ENCODE measurements at places on chromosomes 2 and 18.

GRCh38 chr2:128727404-128727803 lies 408.7 kb upstream of the HS6ST1 start:
- no peak for DNase-seq

DNA sequence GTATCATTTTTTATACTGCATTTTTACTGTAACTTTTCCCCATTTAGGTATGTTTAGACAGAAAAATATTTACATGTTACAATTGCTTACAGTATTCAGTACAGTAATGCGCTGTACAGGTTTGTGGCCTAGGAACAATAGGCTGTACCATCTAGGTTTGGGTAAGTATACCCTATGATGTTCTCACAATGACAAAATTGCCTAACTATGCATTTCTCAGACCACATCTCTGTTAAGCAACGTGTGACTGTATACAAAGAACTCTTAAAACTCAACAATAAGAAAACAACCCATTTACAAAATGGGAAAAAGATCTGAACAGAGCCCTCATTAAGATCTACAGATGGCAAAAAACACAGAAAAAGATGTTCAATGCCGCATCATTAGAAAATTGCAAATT lies 29.4 kb downstream of the FAM210A start:
- DNase-seq: no peak

DNA sequence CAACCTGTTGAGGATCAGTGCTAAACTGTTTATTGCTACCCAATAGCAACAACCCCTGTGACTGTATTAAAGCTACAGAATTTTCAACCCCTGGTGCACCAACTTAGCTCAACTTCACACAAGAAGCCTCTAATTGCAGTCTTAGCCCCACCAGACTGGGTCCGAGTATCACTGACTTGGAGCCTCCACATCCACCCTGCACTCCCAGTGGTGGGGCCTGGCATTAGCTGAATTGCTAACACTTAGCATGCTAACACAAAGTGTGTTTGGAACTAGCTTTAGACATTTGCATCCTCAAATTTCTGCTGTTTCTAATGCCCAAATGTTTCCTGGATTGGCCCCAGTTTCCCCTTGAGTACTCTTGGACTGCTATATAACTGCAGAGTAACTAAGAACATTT lies 298.6 kb downstream of the AGPS start:
- DNase-seq: no peak

DNA sequence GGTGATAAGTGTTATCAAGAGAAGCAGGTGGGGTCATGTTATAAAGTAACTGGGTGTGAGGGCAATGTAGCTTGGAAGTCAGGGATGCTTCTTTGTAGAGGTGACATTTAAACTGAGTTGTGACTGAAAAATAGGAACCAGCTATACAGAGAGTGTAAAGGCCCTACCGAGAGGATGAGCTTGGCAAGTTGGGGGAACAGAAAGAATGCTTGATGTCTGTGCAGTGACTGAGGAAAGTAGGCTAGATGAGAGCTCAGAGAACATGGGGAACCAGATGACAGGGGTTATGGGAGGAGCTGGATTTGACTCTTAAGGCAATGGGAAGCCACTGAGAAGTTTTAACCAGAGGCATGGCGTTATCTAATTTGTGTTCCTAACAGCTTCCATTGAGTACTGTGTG lies 115.3 kb downstream of the DOCK10 start:
- peak; percentile 3 for DNase-seq

- no peak for DNase-seq
Measured at GRCh38 chr2:102761763-102762162, at the start of gene TMEM182. TMEM182 (plus strand) TSS chr2:102762031; CDS start chr2:102762218, 187 bp downstream.

DNA sequence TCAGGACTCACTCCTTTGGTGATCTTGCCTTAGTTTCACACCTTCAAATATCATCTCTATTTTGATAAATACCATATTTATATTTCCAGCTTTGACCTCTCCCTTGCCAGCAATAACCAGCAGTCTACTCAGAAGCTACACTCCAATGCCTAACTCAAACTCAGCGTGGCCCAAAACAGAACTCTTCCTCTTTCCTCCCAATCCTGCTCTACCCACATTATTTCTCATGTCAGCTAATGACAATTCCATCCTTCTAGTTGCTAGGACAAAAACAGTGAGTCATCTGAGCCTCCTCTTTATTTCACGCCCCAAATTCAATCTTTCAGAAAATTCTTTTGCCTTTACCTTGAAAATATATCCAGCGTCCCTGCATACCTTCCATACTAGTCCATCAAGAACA lies 23.5 kb downstream of the CYRIA start:
- DNase-seq: no peak

- no peak for DNase-seq
Measured at GRCh38 chr2:226579519-226579918, 220.1 kb downstream of the IRS1 start.

GRCh38 chr18:67508146-67508545 lies 8.4 kb downstream of the DSEL start:
- no peak for DNase-seq

DNA sequence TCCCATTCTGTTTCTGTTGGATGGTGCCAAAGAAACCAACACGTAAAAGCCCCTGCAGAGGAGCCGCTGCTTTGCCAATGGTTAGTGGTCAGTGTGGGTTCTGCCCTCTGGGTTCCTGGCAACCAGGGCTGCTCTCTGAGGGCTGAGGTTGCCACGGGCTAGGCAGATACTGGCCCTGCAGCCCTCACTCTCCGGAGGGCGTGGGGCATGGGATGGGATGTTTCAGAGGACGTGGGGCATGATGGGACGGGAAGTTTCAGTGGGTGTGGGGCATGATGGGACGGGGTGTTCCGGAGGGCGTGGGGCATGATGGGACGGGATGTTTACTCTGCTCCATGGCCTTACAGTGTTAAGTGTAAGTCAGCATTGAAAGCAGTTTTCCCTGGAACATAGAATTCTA lies 34.2 kb downstream of the ADI1 start:
- DNase-seq: no peak

DNA sequence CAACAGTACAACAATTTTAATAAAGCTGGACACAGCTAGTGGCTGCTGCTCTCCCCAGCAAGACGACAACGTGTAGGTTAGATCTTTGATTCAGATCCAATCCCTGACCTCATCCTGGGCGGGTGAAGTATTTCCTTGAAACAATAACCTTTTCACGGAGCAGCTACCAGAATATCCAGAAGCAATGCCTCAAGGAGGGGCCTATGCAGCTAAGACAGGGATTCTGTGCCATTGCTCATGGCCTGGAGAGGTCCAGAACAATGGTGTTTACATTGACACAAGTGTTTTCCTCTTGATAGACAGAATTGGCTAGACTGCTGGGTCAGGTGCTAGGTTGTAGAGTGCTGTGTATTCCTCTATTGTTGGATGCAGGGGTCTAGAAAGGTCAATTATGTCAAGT lies 520.1 kb downstream of the BCL11A start:
- DNase-seq: no peak

- DNase-seq: no peak
Measured at GRCh38 chr2:100202567-100202966, 60.2 kb upstream of the AFF3 start.

GRCh38 chr2:114661971-114662939 lies 219.8 kb downstream of the DPP10 start:
- no peak for DNase-seq

- no peak for DNase-seq
Measured at GRCh38 chr18:37383846-37384595, 181.6 kb downstream of the CELF4 start.

DNA sequence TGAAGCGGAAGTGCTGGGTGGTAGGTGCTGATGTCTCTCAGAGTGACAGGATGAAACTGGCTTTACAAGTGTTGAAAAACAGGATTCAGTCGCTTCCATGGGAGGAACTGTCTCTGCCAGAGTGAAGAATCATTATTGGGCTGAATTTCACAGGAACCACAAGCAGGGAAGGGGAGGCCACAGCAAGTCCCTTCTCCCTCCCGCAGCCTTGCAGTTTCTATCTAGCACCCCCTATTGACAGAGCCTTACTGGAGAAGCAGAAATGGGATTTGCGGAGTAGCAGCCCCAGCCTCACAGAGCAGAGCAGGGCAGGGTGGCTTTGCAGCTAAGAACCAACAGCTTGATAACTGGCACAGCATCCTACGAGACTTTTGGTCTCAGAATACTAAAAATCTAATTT lies 33.3 kb upstream of the RMP24 start:
- peak; percentile 6 for DNase-seq

- DNase-seq: no peak
Measured at GRCh38 chr2:2714408-2714807, 383.3 kb upstream of the MYT1L start.

- no peak for DNase-seq
Measured at GRCh38 chr2:195563857-195564512, 93.0 kb upstream of the SLC39A10 start.

DNA sequence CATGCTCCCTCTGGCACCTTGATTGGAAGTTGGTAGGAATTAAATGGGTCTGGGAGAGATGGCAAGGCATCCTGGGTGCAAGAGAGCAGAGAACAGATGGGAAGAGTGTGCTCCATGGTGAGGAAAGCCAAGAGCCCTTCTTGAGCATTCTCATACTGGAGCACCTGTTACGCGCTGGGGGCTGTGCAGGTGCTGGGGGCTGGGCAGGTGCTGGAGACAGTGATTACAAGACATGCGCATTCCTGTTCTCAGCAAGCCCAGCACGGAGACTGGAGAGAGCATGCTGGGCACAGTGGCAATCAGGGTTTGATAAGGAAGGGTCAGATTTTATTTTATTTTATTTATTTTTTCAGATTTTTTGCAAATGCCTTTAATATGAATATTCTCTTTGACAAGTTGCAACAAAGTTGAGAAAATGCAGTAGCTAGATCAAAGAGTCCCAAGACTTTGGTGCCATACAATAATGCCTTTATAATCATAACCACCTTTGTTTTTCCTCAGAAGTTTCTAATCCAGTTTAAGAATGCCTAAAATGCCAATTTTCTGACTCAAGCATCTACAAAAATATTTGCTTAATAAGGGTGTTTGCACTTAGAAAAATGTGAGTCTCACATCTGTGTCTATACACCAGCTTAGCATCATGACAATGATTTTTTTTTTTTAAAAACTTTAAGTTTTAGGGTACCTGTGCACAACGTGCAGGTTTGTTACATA lies 193.3 kb downstream of the RNF152 start:
- no peak for DNase-seq

DNA sequence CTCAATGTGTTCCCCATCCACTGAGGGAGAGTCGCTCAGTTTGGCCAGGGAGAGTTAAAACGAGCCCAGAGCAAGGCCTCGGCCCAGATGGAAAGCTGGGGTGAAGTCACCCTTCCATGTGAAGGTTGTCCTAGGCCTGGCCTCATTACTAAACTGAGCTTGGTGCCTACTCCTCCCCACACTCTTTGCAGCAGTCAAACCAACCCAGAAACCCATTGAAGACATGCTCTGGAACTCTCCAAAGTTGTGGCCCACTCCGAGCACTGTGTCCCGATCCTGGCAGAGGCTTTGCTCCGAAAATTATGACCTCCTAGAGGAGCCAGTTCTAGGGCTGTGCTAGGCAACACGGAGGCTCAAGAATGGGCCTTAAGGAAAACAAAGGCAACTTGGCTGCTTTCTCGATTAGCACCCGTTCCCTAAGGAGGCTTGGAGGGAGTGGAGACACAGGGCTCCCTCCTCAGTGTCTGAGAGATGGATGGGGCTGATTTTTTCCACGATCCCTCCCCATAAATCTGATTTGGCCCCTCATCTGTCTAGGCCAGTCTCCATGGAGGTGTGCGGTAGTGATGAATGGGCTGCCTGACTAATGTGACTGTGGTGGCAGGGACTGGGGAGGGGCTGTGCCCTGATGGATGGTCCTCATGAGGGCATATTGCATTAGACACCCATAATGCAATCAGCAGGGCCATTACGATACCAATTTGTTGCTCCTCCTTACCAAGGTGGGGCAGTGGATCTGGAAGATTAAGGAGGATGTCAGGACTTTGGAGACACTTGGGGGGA lies 11.7 kb upstream of the CYP26B1 start:
- no peak for DNase-seq

DNA sequence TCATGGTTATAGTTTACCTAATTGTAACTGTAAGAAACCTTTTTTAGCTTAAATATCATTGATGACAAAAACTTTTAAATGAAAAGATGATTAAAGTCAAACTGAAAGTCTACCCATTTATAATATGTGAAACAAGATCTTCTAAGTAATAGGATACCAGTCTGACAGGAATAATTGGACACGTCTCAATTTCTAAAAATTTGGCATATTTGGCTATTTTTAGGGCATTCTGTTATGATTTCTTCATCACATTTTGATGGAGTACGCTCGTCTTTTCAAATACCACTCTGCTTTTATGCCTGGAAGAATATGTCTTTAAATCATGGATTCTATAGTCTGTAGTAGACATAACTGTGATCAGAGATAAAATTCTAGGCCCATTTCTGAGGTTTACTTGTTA lies 1.3 kb downstream of the R3HDM1 start:
- no peak for DNase-seq

DNA sequence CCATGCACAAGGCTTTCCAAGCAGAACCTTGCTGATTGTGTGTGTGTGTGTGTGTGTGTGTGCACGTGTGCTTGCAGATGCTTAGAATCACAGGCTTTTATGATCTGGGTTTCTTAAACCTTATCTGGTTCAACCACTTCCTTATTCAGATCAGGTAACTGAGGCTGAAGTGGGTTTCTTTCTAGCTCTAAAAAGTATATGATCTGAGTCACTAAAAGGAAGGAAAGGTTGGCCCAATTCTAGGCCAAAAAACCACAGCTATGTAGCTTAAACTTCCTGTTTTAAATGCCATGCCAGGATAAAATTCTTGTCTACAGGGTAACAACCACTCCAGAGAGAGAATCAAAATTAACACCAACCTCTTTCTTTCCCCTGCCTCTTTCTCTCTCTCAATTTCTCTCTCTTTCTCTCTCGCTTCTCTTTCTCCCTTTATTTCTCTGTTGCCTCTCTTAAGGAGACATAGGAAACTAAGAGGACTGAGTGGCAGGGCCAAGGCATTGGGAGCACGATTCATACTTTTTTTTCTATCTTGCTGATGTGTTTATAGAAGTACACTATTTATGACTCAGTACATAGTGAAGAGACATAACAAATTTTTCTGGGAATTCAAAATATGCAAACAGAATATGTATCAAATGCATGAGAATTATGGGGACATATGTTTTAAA lies 140.3 kb downstream of the TRIB2 start:
- DNase-seq: peak; percentile 21

- DNase-seq: no peak
Measured at GRCh38 chr2:207491086-207491485, 38.7 kb upstream of the CREB1 start.

DNA sequence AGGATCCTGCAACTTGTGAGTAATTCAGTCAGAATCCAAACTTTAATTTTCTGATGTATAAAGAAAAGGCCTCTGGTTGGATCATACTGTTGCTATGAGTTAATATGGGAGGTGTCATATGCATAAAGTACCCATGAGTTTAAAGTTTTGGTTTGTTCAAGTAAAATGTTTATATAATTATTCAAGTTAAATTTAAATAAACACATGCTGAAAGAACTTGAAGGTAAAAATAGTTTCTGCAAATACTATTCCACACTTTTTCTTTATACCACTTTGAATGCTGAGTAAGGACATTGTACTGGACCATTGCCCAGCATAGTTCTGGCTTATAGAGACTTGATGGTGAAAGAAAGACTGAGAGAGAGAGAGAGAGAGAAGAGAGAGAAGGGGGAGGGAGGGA lies 30.7 kb downstream of the PKP4 start:
- no peak for DNase-seq
